Occipital lobe (tissue), 3 donors: ENCODE measurements at places on chromosomes 2 and 18. TPM values are rescaled to one million over a fixed set of nuclear protein-coding genes. Genes with fewer than 3 reads are reported as not detected.

The TSPYL6 gene
- 0.31 TPM for total RNA-seq

DNA sequence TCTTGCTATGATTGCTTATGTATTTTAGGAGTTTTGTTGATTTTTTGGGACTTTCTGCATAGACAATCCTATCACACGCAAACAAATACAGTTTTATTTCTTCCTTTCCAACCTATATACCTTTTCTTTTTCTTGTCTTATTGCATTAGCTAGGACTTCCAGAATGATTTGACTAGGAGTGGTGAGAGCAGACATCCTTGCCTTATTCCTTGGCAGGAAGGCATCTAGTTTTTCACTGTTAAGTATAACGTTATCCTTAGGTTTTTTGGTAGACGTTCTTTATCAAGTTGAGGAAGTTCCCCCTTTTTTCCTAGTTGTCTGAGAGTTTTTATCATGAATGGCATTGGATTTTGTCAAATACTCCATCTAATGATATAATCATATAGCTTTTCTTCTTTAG is 25.8 kb downstream of the EHBP1 start:
- no peak for DNase-seq

- DNase-seq: no peak
Observed at GRCh38 chr2:12700989-12701388, 15.7 kb upstream of the TRIB2 start.

DNA sequence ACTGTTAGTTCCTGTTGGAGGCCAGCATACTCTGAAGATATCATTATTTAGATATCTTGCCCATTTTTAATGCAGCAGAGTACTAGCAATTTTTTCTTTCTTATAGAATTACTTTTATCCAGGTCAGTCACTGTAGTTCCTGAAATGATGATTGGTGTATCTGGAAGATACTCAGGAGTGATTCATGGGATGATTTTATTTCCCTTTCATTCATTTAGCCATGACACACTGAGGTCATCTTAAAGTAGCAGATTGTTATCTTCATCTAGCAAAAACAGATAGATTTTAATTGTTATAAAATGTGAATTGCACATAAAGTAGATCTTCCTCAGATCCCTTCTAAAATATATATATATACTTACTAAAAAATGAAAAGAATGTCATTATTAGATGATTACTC is 109.1 kb downstream of the PIK3C3 start:
- no peak for DNase-seq

The MATN3 gene
- total RNA-seq: 1.1 TPM

- DNase-seq: no peak
Observed at GRCh38 chr2:42446503-42447271, 47.1 kb downstream of the KCNG3 start.

GRCh38 chr18:12420821-12421421 is 13.2 kb downstream of the PRELID3A start:
- peak; percentile 26 for DNase-seq

DNA sequence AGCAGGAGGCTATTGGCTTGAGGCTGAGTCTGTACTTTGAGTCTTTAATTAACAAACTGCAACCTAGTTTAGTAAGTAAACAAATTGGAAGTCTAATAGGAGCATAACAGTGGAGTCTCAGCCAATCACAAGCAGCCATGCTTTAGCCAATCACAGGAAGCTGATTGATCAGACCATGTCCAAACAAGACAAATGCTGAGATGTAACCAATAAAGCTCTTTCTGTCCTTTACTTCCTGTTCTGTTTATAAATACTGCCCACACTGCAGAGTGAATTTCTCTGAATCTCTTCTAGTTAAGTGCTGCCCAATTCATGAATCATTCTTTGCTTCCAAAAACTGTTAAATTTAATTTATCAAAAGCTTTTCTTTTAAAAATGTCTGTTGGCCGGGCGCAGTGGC is 146.6 kb upstream of the DLX2 start:
- DNase-seq: no peak
